Activated CD4-positive, alpha-beta T cell treated with anti-CD3 and anti-CD28 coated beads, Interleukin-2, amount 10 ng/mL, durations not matched to agents 24 days and 14 days (primary cell): ENCODE measurements at places on chromosomes 13 and 19. TPM values are rescaled to one million over a fixed set of nuclear protein-coding genes. Genes with fewer than 3 reads are reported as not detected.

Gene HIF3A
- not detected in 2 replicates for total RNA-seq

Gene DACH1
- total RNA-seq, result not detected in 2 replicates

Gene KCNJ14
- 2.4 TPM in 2 replicates for total RNA-seq

Gene MAP2K2
- 125 and 135 TPM in 2 replicates for total RNA-seq

Gene SRRM5
- 0.19 and 0.37 TPM in 2 replicates for total RNA-seq

Gene CLEC4M
- not detected in 2 replicates for total RNA-seq

Gene CLIP3
- total RNA-seq, result 0.96 and 1.6 TPM in 2 replicates
